T-helper 2 cell (primary cell): ENCODE measurements at places on chromosomes 2 and 18.

GRCh38 chr18:9321017-9321452, 13.5 kb upstream of the TWSG1 start:
- no peak for DNase-seq

- no peak for DNase-seq
These were observed 88.6 kb downstream of the B3GNT2 start for GRCh38 chr2:62284471-62284870.

DNA sequence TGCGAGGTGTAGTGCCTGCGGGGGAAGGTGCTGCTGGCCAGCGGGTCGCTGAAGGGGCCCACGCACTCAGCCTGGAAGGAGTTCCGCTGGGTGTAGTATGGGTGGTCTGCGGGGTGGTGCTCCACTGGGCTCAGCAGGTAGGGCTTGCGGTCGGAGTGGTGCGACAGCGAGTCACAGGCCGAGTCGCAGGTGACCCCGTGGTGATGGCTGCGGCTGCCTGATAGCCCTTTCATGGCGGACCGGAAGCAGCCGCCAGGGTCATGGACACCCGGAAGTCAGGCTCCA, 429.8 kb downstream of the TGIF1 start:
- DNase-seq, result no peak

- no peak for DNase-seq
These were observed 96.2 kb downstream of the FTCDNL1 start for GRCh38 chr2:199754766-199755165.

- DNase-seq, result no peak
These were observed 37.7 kb downstream of the STON1 start for GRCh38 chr2:48567671-48568070.

DNA sequence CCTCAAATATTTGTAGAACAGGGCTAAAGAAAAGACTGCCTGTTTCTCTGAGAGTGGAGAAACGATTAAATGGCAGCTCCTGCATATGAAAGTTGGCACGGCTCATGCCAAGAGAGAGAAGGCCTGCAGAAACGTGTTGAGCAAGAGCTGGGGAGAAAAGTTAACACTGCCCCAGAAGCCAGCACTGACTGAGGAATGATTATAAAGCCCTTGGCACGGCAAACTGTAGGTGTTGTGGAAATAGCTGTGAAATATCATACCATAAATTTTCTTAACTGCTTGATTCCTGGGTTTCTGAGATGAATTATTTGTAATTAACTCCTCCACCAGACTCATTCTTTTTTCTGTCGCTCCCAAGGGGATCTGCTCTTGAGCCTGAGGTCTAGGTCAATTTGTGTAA, 4.3 kb downstream of the FRZB start:
- no peak for DNase-seq

DNA sequence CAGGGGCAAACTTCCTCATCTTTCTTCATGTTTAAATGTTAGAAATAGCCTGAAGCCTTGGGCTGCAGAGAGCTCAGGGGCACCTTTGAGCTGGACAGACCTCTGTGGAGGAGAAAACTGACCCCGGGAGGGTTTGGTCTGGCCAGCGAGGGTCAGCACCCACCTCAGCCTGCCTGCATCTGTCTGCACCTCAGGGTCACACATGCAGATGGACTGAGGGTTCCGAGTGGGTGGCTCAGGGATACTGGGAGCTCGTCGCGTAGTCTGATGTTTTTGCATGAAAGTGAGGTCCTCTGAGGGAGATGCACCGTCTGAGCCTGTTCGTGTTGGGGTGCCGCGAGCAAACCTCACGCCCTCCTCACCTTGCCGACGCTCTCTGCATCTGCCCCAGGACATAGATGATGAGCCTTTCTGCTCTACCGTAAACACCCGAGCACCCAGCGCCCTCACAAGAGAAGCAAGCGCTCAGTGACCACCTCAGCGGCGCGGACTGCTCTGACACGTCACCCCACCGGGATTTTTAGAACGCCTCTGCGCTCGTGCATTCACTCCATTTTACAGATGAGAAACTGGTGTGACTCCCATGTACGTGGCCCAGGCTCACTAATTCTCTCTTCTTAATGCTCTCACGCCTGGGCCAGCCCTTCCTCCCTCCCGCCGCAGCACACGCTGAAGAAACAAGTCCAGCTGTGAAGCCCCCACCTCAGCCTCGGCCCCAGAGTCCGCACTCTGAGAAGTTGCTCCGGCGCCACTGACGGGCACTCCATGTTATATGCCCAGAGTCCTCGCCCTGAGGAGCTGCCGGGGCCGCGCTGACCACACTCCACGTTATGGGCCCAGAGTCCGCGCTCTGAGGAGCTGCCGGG, 9.5 kb downstream of the KCNG2 start:
- DNase-seq, result no peak

DNA sequence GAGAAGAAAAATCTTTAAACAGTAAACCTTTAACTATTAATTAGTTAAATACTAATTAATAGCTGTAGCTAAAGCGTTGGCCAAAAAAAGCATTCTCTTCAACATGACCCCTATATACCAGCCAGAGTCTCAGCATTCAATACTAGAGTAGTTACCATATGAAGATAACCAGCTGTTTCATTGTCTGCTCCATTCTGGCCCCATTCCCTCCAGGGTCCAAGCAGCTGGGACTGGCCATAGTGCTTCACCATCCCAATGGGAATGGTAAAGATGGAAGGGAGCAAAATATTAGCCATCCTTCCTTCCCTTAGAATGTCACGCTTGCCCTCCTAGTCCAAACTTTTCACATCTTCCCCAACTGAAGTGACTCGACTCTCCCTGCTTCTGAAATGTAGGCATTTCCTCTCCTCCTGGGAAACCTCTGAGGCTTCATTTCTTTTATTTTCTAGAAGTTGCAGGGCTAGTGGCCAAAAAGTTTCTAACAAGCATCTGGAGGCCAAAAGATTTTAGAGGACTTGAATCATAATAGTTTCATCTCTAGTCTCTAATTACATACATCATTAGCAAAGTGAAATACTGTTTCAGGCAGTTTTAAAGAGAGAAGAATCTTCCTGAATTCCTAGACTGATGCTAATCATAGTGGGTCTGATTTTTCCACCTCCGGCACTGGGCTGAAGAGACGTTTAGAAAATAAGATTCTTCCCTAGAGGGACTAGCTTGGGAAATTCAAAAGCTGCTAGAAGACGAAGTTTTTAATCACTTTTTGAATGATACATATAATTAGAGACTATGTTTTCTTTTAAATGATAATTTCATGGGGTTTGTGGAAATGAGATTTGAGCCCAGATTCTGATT, 52.7 kb downstream of the CCDC68 start:
- DNase-seq, result no peak
